ENCODE measurements at places on chromosomes 5 and 9. TPM values are rescaled to one million over a fixed set of nuclear protein-coding genes. Genes with fewer than 3 reads are reported as not detected.

ZNF454 gene
- 2.5 TPM for total RNA-seq

PAEP gene
- not detected for total RNA-seq

FAM153A gene
- total RNA-seq, result 0.66 TPM

GMCL2 gene
- total RNA-seq, result not detected

NR5A1 gene
- total RNA-seq, result not detected

NUTM2G gene
- total RNA-seq, result not detected

TMEM171 gene
- 1.8 TPM for total RNA-seq

SLC34A3 gene
- total RNA-seq, result under 0.01 TPM

EDIL3 gene
- total RNA-seq, result 40.4 TPM

MRPL41 gene
- total RNA-seq, result 38.0 TPM

RNF180 gene
- total RNA-seq, result 2.0 TPM

FEM1C gene
- total RNA-seq, result 44.2 TPM

HMCN2 gene
- total RNA-seq, result under 0.01 TPM

RORB gene
- total RNA-seq, result 0.87 TPM

TTC23L gene
- under 0.01 TPM for total RNA-seq

TAF11L5 gene
- total RNA-seq, result not detected

SHC3 gene
- total RNA-seq, result 61.4 TPM

SH2D3C gene
- total RNA-seq, result not detected

CCNB1 gene
- total RNA-seq, result 19.0 TPM

ALDOB gene
- not detected for total RNA-seq

DAB2IP gene
- total RNA-seq, result 22.2 TPM

ZDHHC11 gene
- total RNA-seq, result 2.8 TPM

PTGES gene
- total RNA-seq, result 84.5 TPM

TMEM215 gene
- total RNA-seq, result not detected

ANKRD33B gene
- 25.0 TPM for total RNA-seq

PIP5KL1 gene
- 3.3 TPM for total RNA-seq

FGF10 gene
- total RNA-seq, result 7.3 TPM

SECISBP2 gene
- total RNA-seq, result 27.9 TPM

TMC1 gene
- not detected for total RNA-seq

FAM219A gene
- 8.6 TPM for total RNA-seq

Measured in smooth muscle cell of trachea (primary cell).